ENCODE measurements at places on chromosomes 2 and 18.

- peak; percentile 85 for DNase-seq
Observed at GRCh38 chr2:176297067-176297466, 27.8 kb downstream of the MTX2 start.

DNA sequence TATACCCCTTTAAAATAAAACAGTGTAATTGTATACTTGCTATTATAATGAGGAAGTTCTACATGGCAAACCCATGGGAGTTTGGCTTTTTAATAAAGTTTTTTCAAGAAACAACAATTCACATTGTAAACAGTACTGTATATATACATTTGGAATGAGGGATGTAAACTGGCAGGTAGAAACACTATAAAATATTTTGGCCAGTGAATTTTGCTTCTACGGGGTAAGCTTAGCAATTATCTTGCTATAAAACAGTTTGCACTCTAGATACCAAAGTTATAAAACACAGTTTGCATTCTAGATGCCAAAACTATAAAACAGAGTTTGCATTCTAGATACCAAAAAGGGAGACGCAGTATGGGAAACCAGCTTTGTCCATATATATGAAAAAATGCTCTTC lies 16.6 kb downstream of the THUMPD2 start:
- no peak for DNase-seq

GRCh38 chr2:218985021-218985324 lies at the start of gene FEV:
Gene FEV (minus strand): TSS chr2:218985184. CDS start chr2:218985075, 109 bp downstream.
- DNase-seq, result no peak

- DNase-seq, result no peak
Observed at GRCh38 chr18:34870555-34871310, 160.6 kb downstream of the DTNA start.

- no peak for DNase-seq
Observed at GRCh38 chr2:190627448-190628412, 21.2 kb upstream of the NAB1 start.

DNA sequence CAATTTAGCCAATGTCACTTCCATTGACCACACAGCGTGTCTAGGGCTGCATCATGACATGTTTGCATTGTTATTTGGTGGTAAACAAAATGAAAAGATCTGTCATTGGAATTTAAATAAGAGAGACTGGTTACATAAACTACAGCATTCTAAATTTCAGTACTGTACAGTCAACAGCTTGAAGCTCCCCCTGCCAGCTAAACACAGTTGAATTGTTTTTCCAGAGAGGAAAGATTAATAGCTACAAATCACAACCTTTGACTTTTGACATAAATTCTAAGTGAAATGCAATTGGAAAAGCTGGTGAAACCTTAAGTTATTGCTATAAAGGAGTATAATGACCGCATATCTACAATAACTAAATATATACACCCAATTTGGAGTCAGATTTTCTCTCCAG lies 1600.0 kb upstream of the ACVR2A start:
- DNase-seq, result peak; percentile 42

GRCh38 chr2:118728984-118729383 lies 118.5 kb downstream of the EN1 start:
- no peak for DNase-seq

GRCh38 chr18:66167829-66168684 lies 417.2 kb downstream of the CDH7 start:
- no peak for DNase-seq

GRCh38 chr2:73651591-73652230 lies 9.5 kb upstream of the NAT8 start:
- no peak for DNase-seq

GRCh38 chr2:46326231-46326980 lies 29.2 kb downstream of the EPAS1 start:
- DNase-seq, result no peak

- no peak for DNase-seq
Observed at GRCh38 chr18:63936932-63937393, 12.1 kb upstream of the HMSD start.

- peak; percentile 18 for DNase-seq
Observed at GRCh38 chr2:52976143-52976949, 791.3 kb upstream of the CHAC2 start.

DNA sequence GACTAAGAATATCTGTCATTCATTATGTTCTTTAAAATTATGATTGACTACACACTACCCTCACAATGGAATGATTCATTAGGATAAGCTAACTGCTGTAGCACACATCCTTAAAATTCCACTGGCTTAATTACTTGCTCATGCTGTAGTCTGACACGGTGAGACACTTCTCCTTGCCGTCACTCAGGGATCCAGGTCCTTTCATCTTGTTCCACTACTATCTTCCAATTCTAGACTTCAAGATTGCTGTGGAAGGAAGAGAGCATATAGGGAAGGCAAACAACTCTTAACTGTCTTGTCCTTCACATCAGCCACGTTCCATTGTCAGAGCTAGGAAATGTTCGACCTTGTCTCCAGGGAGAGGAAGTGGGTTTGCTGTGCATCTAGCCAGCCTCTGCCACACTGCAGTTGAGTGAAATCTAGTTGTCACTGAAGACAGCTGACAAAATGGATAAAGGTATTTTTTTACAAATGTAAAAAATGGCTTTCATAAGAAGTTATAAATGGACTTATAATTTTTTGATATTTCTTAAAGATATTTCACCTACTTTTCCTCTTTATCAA lies 30.1 kb downstream of the GREB1L start:
- no peak for DNase-seq

GRCh38 chr2:34985474-34985873 lies 1370.1 kb upstream of the CRIM1 start:
- DNase-seq, result no peak

GRCh38 chr2:148495586-148495985 lies 149.0 kb upstream of the EPC2 start:
- DNase-seq, result no peak

DNA sequence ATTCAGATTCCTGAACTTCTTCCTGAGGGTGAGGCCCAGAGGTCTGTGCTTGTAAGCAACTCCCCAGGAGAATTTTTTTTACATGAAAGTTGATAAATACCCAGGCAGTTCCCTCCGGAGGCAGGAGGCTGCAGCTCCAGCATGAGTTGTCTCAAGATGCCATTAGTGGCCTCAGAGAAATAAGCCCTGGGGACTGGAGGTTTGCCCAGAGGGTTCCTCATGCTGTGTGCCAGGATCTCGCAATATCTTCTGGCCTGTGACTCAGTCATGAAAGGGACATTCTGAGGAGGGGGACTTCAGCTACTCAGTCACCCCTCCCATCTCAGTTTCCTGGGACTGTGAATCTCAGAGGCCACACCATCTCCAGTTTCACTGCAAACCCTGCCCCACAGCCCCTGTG lies 49.9 kb downstream of the LYPD1 start:
- no peak for DNase-seq

DNA sequence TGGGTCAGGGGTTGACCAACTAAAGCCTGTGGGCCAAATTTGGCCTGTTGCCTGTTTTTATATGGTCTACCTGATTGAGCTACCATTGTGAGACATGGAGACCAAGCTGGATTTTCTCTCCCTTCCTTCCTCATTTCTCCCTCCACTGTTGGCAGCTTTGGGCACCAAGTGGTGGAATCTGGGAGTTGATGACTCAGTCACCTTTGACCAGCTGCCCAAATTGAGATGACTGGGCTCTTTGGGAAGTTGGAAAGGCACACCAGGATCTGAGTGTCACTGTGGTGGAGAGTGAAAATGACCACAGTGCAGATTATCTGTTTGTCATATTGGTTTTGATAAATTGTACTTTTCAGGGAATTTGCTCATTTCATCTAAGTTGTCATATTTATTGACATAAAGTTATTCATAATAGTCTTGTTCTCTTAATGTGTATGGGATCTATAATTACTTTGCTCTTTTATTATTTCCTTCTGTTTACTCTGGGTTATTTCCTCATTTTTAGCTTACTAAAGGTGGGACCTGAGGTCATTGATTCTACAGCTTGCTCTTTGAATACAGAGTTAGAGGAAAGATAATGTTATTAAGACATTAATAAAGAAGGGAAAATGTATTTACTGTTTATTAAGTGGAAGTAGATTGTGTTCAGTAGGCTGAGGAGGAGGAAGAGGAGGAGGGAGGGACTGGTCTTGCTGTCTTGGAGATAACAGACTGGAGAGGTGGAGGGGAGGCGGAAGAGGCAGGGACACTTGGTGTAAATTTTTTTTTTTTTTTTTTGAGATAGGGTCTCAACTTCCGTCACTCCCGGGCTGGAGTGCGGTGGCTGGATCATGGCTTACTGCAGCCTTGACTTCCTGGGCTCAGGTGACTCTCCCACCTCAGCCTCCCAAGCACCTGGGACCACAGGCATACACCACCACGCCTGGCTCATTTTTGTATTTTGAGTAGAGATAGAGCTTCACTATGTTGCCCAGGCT lies 31.8 kb downstream of the AGFG1 start:
- DNase-seq, result peak; percentile 20

DNA sequence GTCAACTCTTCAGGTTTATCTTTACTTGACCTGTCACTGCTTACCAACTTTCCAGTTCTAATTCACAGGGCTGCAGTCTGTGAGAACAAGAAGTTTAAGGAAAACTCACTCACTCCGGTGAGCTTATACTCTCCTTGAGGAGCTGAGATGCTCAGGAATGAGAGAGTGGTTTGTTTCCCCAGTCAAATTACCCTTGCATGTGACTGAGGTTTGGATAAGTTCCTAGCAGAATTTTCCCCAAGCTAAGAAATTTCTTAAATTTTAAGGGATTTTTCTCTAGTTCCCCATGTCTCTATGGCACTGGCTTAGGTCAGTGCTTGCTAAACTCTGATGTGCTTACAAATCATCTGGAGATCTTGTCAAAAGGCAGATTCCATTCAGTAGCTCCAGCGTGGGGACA lies 12.8 kb upstream of the CCDC85A start:
- DNase-seq, result no peak

DNA sequence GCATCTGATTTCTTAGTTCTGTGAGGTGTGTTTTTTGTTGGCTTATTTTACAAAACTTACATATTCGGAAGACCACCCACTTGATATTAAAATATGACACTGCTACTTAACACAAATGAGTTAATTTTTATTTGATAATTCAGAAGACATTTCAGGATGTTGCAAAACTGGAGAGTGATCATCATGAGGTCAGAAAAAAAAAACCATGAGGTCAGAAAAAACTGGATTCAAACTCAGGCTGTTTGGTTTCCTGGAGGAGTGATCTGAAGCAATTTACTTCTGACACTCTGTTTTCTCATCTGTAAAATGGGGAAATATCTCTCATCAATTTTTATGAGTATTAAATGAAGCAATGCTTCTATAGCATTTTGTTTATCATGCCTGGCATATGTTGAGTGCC lies 1.8 kb upstream of the CCBE1 start:
- no peak for DNase-seq

- peak; percentile 21 for DNase-seq
Observed at GRCh38 chr2:27162151-27163121, 13.6 kb downstream of the TCF23 start.

GRCh38 chr2:187994464-187995331 lies 297.0 kb upstream of the GULP1 start:
- peak; percentile 24 for DNase-seq

GRCh38 chr2:88110830-88111229 lies 17.0 kb downstream of the FABP1 start:
- no peak for DNase-seq

- DNase-seq, result no peak
Observed at GRCh38 chr2:122277956-122278355, 522.5 kb downstream of the TSN start.

GRCh38 chr2:207226671-207227061 lies 60.9 kb upstream of the KLF7 start:
- DNase-seq, result no peak

GRCh38 chr2:191699341-191699945 lies 21.5 kb downstream of the NABP1 start:
- no peak for DNase-seq

DNA sequence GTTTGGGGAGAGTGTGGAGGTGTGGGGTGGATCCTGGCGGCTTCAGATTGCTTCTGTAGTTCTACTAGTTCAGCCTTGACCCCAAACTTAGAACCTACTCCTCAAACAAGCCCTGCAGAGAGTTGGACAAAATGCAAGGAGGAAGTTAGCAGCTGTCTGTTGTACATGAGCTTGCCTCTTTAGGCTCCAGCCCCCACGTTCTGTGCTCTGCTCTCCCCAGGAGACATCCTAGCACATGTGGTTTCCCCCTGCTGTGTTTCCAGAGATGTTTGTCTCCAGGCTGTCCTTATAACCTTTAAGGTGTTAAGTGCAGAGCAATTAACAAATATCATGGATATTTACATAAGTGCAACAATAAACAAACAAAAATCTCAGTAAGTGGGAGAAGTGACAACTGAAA lies 111.1 kb downstream of the ACOXL start:
- no peak for DNase-seq

- DNase-seq, result peak; percentile 49
Observed at GRCh38 chr2:122078451-122078850, 323.0 kb downstream of the TSN start.

DNA sequence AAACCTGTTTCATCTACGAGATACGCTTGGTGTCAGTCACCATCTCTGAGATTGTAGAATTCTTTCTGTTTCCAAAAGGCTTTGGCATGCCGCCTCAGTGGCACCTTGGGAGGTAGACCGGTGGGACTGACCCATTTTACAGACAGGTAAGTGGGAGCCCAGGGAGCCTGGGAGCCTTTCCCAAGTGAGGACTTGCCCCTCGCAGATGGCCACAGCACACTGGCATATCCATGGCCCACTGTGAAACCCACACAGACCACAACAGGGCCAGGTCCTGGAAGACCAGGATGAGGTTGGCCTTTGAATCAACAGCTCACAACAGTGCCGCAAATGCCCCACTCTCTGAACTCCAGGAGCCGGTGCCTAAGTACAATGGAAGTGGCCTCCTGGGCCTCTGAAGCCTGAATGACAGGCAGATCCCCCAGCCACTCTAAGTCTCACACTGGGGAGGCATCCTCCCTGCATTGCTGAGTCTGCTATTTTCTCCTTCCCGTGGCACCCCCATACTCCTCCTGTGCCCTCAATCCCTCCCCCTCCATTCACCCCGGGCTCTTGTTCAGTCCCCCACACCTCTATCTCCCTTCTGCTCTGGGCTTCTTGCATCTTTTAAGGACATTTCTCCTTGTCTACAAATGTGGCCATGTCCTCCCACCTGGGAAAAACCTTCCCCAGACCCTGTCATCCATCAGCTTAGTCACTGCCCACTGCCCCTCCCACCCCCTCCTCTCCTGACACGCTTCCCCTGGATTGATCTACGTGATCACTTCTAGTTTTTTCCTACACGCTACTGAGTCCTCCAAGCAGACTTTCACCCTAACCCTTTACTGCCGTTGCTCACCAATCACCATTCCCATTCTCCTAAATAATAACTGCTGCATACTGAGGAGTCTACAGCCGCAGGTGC lies 26.2 kb downstream of the CENPA start:
- no peak for DNase-seq

GRCh38 chr2:235955664-235956063 lies 212.5 kb downstream of the GBX2 start:
- no peak for DNase-seq
